Astrocyte of the hippocampus (primary cell): ENCODE measurements at places on chromosomes 1 and 21.

- DNase-seq = peak; percentile 82
Observed at GRCh38 chr1:209875515-209875914, 47.7 kb downstream of the UTP25 start.

DNA sequence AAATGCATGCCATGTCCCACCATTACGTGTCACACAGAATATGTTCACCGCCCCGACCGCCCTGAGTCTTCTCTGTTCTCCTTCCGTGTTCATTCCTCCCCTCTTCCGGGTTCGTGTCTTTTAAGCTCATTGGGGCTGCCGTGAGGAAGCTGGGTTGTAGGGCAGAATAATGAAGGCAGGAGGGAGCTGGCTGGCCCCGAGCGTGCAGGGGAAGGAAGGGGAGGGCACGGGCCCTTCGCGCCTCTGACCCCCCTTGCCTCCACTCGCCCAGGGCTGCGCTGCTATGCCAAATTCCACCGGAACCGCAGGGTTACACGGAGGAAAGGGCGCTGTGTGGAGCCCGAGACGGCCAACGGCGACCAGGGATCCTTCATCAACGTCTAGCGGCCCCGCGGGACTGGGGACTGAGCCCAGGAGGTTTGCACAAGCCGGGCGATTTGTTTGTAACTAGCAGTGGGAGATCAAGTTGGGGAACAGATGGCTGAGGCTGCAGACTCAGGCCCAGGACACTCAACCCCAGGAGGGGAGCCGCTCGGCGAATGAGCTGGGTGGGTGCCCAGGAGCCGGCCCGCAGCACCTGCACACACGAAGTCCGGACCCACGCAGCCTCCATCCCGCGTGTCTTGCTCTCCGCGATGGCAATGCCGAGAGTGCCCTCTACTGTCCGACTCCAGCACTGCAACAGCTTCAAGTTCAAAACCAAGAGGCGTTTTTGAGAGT, 16.5 kb upstream of the AGTRAP start:
- peak; percentile 83 for DNase-seq

DNA sequence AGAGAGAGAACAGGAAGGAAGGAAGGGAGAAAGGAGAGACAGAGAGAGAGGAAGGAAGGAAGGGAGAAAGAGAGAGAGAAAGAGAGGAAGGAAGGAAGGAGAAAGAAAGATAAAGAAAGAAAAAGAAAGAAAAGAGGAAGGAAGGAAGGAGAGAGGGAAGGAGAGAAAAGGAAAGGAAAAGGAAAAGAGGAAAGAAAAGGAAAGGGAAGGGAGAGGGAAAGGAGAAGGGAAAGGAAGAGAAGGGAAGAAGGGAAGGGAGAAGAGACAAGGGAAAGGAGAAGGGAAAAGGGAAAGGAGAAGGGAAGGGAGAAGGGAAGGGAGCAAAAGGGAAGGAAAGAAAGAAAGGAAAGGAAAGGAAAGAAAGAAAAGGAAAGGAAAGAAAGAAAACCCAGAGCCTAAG, 404.6 kb downstream of the DISC1 start:
- no peak for DNase-seq

- no peak for DNase-seq
Observed at GRCh38 chr1:238767321-238767720, 619.0 kb upstream of the CHRM3 start.

- no peak for DNase-seq
Observed at GRCh38 chr1:157799996-157800395, 19.9 kb downstream of the FCRL1 start.

- peak; percentile 90 for DNase-seq
Observed at GRCh38 chr1:119674835-119675289, 26.8 kb upstream of the ZNF697 start.

- DNase-seq = no peak
Observed at GRCh38 chr21:23725576-23725975, 1881.7 kb downstream of the MRPL39 start.

GRCh38 chr1:44144962-44145756, 3.7 kb upstream of the KLF18 start:
- no peak for DNase-seq

GRCh38 chr21:38985568-38986378, 180.0 kb downstream of the ETS2 start:
- DNase-seq = peak; percentile 68

GRCh38 chr21:45283035-45283610, 4.6 kb downstream of the POFUT2 start:
- no peak for DNase-seq

GRCh38 chr1:9243066-9243739, 8.6 kb downstream of the H6PD start:
- no peak for DNase-seq

- DNase-seq = no peak
Observed at GRCh38 chr1:17653276-17653675, 101.9 kb upstream of the ACTL8 start.

DNA sequence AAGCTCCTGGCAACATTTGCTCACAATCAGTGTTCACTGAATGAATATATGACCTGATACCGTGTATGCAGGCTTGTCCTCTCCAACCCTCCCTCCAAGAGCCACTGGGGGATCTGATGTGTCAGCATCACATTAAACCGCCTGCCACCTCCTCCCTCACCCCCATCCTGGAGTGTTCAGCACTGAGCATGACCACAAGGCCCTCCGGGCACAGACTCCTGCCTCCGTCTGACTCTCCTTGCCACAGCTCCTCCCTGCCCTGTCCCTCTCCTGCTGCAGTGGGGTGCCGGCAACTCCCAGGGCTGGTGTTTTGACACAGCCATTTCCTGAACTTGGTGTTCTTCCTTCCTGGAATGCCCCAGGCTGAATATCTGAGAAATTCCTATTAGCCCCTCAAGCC, 136.7 kb downstream of the FCRL5 start:
- DNase-seq = no peak

DNA sequence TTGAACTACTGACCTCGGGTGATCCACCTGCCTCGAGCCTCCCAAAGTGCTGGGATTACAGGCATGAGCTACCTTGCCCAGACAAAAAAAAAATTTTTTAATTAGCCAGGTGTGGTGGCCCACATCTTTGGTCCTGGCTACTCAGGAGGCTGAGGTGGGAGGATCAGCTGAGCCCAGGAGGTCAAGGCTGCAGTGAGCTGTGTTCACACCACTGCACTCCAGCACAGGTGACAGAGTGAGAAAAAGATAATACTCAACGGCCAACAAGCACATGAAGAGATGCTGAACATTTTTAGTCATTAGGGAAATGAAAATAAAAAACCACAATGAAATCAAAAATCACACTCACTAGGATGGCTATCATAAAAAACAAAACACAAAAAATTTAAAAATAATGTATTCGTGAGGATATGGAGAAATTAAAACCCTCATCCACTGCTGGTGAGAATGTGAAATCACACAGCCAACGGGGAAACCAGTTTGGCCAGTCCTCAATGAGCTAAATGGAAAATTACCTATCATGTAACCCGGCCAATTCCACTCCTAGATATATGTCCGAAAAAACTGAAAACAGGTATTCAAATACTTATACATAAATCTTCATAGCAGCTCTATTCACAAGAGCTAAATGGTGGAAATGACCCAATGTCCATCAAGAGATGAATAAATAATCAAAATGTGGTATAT, 41.2 kb downstream of the ENAH start:
- DNase-seq = no peak

GRCh38 chr1:1084372-1085170, 10.5 kb upstream of the RNF223 start:
- no peak for DNase-seq

DNA sequence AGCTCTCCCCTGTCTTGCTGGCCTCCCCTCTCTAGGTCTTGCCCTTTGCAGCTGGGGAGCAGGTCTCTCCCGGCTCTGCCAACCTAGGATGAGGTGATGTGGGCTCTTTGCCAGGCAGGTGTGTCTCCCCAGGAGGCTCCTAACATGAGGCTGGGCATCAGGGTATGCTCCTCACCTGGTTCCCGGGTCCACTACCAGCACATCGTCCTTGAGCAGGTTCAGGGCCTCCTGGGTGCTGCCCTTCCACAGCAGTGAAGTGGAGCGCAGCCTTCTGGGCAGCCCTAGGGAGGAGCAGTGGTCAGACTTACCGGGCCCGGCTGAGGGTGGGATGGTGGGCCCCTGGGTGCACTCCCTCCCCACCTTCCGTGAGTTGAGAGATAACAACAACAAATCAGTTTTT, 17.5 kb downstream of the LACTBL1 start:
- no peak for DNase-seq

DNA sequence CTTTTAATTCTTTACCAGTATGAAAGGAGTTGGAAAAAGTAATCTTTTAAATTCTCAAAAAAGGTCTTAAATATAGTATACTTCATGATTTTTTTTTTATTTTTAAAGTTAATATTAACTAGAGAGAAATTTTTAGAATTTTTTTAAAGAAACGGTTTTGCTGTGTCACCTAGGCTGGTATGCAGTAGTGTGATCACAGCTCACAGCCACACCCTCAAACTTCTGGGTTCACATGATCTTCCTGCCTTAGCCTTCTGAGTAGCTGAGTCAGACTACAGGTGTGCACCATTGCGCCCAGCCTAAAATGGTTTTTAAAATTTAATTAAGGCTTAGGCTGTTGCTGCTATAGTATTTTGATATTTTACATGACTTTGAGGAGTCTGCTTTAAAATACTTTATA, 52.4 kb downstream of the TLCD4 start:
- DNase-seq = no peak

- no peak for DNase-seq
Observed at GRCh38 chr1:83671586-83671985, 327.3 kb downstream of the TTLL7 start.

- no peak for DNase-seq
Observed at GRCh38 chr1:187624812-187625545, 796.2 kb downstream of the PLA2G4A start.

DNA sequence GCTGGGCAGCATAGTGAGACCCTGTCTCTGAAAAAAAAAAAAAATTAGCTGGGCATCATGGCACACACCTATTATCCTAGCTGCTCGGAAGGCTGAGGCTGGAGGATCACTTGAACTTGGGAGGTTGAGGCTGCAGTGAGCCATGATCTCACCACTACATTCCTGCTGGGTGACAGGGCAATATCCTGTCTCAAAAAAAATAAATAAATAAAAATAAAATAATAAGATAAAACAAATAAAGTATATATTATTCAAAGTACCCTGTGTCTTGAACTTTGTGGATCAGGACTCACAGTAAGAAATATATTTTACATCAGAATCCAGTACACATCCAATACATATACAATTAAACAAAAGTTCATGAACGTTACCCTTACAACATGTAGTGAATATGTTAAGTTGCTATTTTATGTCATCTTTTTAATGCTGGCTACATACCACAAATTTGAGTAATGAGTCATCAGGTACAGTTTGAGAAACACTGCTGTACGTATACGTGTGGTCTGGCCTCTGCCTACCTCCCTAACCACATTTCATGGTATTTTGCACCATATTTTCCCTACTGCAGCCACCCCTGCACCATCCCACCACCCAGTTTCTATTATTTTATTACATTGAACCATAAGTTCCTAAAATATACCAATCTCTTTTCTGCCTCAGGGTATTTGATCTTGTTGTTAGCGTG, 4.4 kb downstream of the NME7 start:
- peak; percentile 82 for DNase-seq

DNA sequence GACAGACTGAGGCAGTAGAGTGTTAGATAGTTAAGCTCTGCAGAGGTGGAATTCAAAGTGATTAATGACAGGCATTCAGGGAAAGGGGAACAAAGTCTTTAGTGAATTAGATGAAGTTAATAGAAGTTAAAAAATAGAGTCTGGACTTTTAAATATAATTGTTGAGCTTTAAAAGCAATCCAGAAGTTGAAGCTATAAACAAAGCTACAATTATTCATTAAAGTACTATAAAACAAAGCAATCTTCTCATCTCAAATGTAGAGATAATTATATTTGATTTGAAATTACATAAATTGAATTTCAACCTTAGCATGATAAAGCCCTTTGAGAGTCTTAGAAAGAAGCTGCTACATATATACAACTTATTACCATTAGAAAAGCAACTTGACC, 710.6 kb downstream of the MRPL39 start:
- DNase-seq = no peak

- no peak for DNase-seq
Observed at GRCh38 chr1:18878538-18879214, 19.2 kb upstream of the TAS1R2 start.

DNA sequence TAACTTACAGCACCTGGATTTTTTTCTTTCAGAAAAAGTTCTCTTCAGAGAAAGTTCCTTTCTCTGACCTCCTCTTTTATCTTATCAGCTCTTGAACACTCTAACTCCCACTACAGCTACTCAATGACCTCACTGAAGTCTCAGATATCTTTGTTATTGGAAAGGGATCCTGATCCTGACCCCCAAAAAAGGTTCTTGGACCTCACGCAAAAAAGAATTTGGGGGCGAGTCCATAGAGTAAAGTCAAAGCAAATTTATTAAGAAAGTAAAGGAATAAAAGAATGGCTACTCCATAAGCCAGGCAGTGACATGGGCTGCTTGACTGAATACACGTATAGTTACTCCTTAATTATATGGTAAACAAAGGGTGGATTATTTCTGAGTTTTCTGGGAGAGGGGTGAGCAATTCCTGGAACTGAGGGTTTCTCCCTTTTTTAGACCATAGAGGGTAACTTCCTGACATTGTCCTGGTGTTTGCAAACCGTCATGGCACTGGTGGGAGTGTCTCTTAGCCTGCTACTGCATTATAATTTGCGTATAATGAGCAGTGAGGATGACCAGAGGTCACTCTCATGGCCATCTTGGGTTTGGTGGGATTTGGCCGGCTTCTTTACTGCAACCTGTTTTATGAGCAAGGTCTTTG, 44.2 kb downstream of the WDR64 start:
- DNase-seq = no peak

DNA sequence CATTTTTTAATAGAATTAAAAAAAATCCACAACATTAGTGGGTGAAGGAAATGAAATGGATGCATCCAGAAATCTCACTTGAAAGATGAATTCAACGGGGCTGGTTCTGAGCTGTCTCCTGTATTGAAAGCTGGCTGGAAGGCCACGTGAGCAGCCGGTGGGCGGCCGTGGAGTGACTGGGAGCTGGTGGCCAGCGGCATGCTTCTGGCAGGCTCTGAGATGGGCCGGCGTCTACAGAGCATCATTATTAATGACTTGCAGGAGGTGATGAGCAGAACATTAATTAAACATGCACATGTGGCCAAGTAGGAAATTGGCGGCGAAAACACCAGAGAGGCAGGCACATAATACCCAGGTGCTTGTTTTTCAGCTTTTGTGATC, 115.6 kb upstream of the LMO4 start:
- no peak for DNase-seq

DNA sequence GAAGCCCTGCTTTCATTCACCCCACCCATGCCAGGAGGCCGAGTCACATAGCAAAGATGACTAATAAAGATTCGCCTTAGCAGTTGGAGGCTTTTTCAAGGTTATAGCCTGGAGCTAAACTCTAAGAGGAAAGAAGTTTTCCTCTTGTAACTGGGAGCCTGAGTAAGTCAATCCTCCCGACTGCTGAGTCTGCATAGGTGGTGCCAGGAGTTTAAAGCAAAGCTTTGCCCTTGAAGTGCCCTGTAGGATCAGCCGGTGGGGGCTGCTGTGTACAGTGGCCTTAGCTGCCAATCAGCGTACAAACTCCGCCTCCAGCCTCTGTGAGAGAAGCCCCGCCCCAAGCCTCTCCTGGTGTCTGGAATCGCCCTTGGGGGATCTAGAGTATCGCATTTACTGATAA, 147.5 kb upstream of the SPATA6 start:
- DNase-seq = peak; percentile 23

GRCh38 chr1:182634306-182635072, 30.3 kb upstream of the RGS16 start:
- DNase-seq = no peak
